ENCODE measurements at places on chromosomes 3 and 15. TPM values are rescaled to one million over a fixed set of nuclear protein-coding genes. Genes with fewer than 3 reads are reported as not detected.

Gene EOMES
- total RNA-seq, result 1.9 TPM

DNA sequence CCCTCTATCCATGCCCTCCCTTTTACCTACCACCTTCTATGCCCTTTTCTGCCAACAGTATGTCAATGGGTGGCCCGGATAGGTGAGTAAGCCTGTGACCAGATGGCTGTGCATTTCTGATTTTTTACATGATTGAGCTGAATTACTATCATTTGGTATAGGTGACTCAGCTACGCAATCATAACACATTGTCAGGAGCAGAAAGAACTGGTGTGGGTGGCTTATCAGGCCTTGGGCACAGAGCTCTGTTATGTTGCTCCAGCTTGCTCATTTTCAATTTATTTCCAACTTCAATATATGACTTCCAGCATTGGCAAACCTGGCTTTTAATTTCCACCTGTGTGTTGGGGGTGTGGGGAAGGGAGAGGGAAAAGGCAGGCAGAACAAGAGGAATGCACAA lies 86.6 kb upstream of the AGBL1 start:
- no peak for DNase-seq

Gene LXN
- 18.8 TPM for total RNA-seq

GRCh38 chr3:156535798-156536197 lies 19.1 kb downstream of the SSR3 start:
- no peak for DNase-seq

Gene HRG
- not detected for total RNA-seq

DNA sequence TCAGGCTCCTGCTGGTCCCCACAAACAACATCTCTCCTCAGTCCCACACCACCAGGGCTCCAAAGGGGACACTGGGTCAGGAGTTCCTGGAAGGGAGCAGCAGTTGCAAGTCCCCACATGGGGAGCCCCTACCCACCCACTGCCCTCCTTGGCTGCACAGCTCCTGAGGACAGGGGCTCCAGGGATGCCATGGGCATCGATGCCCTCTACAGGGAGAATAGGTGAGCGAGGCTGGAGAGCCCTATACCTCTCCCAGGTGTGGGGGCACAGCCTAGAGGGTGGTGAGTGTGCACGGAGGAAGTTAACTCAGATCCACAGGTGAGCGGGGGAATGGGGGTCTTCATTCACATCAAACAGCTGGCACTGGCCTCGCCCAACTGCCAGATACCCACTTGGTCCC lies 141.2 kb upstream of the LINGO1 start:
- no peak for DNase-seq

- DNase-seq, result no peak
These were observed 1.8 kb downstream of the WWTR1 start for GRCh38 chr3:149655826-149656574.

- DNase-seq, result no peak
These were observed 69.6 kb downstream of the CGNL1 start for GRCh38 chr15:57445872-57446271.

DNA sequence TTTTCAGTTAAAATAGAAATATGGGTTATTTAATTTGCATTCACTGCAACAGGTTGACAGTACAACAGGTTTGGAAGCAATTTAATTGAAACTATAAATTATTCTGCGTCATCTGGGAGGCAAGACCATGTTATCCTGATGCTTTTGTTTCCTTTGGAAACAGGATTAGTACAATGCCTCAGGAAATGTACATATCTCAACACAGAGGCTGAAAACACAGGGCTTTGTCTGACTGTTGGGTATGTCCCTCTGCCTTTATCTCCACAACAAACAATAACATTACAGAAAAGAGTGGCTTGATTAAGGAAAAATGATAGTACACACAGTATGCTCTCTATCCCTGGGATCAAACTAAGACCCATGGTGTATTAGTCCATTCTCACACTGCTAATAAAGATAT lies 95.7 kb downstream of the KCNMB2 start:
- no peak for DNase-seq

Gene RBMS3
- total RNA-seq, result 58.5 TPM

Gene PIAS1
- 73.1 TPM for total RNA-seq

GRCh38 chr3:129824926-129825541 lies 68.5 kb downstream of the TMCC1 start:
- DNase-seq, result no peak

DNA sequence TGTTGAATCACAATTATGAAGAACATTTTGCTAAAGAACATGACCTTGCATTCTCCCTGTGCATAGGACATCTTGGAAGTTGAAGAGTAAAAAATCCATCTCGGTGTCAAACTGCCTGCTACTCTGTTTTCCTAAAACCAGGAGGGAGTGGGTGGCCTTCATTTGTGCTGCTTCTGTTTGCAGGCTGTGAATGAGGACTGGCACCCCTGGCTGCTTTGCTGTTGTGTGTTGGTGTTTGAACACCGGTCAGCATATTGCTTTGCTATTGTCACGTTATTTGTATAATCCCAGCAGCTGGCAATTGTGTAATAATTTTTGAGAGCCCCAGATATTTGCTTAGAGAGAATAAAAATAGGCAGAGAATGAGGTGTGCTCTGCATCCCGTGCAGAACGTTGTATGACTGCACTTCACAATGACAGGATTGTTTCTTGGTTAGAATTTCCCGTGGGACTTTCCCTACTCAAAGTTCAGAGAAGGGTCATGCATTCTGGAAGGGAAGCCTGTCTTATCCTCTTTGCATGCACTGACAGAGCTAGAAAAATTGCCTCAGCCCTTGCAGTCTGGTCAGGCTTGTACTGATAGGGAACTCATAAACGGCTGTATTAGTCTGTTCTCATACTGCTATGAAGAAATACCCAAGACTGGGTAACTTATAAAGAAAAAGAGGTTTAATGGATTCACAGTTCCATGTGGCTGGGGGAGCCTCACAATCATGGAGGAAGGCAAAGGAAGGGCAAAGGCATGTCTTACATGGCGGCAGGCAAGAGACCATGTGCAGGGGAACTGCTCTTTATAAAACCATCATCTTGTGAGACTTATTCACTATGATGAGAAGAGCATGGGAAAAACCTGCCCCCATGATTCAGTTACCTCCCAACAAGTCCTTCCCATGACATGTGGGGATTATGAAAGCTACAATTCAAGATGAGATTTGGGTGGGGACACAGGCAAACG lies 16.3 kb downstream of the SV2B start:
- DNase-seq, result no peak

DNA sequence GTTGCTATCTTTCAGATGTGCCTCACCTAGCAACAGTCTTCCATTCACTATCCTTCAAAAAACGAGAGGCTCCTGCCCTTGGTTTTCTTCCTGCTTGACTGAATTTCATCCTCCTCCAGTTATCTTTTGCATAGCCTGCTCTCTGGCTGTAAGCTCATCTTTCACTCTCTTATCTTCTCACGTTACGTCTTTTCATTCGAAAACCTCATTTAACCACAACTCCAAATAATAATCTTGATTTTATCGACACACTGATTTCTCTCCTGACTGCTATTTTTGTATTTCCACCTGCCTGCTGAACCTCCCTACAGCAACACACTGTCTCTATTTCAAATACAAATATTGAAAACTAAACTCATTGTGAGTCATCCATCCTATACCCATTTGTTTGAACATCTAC lies 230.7 kb upstream of the TMC3 start:
- DNase-seq, result no peak

DNA sequence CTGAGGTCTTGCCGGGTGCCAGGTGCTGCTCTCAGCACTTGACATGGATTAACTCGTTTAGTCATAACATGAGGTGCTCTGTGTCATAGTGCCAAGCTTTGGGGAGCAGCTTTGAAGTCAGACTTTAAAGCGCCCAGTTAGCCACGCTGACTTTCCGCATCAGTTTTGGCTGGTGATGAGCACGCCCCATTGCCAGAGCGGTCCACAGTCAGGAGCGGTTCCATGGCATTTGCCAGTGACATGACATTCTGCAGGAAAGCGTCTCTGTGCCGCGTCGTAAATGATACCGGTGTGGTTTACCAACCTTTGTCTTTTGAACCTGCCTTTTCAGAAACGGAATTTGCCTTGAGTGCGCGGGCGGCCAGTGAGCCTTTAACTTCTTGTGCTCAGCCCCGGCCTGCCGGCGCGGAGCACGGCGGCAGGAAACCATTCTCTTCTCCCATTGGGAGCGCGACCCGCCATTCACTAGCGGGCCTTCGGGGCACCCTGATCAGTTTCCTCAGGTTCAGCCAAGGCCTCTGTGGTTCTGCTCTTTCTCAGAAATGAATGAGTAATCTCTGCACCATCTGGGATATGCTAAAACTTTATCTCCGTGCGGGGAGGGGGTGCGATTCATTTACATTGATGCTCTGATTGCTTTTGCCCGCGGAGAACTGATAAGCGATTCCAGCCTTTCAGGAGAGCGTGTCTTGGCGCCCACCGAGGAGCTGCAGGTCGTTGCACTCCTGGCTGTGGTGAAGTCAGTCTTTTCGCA lies 1.7 kb upstream of the SLC2A2 start:
- peak; percentile 53 for DNase-seq

Gene SCAMP5
- 1.9 TPM for total RNA-seq

DNA sequence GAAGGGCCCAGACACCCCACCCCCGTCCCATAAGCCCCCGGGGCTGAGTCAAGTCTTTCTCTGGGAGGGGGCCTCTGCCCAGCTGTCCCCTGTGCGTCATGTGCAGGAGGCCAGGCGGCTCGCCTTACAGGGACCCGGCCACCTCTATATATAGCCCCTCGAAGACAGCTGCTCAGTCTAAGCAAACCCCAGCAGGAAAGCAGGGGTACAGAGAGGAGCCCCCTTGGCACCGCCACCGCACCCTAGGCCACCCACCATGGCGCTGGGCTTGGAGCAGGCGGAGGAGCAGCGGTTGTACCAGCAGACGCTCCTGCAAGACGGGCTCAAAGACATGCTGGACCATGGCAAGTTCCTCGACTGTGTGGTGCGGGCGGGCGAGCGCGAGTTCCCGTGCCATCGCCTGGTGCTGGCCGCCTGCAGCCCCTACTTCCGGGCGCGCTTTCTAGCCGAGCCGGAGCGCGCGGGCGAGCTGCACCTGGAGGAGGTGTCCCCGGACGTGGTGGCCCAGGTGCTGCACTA lies at the start of gene KLHL40:
Gene KLHL40 (plus strand): TSS at position 175 of the 519 bp plus-strand sequence. CDS start 82 bp downstream, at position 257.
- no peak for DNase-seq

Measured in lower lobe of right lung (tissue), 2 donors.